ENCODE measurements at places on chromosomes 2 and 18. TPM values are rescaled to one million over a fixed set of nuclear protein-coding genes. Genes with fewer than 3 reads are reported as not detected.

- DNase-seq = no peak
Observed at GRCh38 chr2:214130114-214130513, 280.7 kb upstream of the VWC2L start.

- no peak for DNase-seq
Observed at GRCh38 chr2:160694631-160695030, 201.0 kb upstream of the RBMS1 start.

- no peak for DNase-seq
Observed at GRCh38 chr2:66443186-66443978, 8.5 kb downstream of the MEIS1 start.

DNA sequence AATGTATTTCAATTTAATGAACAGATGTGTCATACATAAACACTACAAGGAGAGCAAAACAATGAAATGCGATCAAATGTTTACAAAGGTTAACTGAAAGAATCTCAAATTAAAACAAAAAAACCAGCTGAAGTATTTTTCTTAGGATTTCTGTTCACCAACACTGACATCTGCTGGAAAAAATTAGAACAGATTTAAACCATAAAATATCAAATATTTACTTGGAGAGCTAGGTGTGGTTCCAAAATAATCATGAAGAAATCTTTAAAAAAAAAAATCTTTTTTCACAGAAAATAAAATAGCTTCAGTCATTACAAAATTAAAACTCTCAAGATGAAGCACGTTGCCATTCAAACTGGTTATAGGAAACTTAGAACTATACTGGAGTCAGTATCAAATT lies 13.8 kb downstream of the MMADHC start:
- no peak for DNase-seq

DNA sequence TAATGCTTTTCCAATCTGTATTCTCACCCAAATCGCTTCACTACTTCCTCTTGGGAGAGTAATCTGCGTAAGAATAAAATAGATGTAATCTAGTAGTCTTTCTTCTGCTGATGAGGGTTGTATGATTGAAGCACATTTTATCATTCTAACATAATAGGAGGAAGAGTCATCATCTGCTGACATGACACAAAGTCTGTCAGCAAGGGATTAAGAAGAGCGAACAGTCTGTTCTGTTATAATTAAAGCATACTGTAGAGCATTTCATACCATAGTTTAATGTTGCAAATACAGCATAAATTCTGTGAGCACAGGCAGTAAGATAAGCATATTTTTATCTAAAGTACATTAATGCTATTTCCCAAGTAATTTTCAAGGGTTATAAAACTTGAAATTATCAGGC lies 10.4 kb downstream of the SLC25A52 start:
- no peak for DNase-seq

DNA sequence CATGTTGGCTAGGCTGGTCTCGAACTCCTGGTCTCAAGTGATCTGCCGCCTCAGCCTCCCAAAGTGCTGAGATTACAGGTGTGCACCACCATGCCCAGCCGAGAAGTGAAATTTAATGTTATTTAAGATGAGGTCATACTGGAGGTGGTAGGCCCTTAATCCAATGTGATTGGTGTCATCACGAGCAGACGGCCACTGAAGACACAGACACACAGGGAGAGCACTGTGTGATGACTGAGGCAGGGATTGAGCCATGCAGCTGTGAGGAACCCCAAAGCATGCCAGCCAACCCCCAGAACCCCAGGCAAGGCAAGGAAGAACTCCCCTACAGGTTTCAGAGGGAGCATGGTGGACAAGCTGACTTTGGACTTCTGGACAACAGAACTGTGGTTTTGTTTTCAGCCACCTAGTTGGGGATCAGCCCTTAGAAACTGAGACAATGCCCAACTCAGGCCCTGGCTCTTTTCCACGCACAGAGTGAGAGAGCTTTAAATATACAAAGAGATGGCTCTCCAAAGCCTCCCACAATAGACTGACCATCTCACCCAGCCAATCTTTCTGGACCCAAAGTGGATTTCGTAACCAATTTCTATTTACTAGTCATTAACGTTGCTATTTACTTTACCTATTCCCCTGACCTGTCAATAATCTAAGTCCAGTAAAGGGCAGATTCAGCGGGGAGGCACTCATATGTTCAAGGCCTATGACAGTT lies 34.2 kb downstream of the TBC1D8 start:
- no peak for DNase-seq

GRCh38 chr2:128490881-128491691 lies 172.4 kb upstream of the HS6ST1 start:
- DNase-seq = no peak

DNA sequence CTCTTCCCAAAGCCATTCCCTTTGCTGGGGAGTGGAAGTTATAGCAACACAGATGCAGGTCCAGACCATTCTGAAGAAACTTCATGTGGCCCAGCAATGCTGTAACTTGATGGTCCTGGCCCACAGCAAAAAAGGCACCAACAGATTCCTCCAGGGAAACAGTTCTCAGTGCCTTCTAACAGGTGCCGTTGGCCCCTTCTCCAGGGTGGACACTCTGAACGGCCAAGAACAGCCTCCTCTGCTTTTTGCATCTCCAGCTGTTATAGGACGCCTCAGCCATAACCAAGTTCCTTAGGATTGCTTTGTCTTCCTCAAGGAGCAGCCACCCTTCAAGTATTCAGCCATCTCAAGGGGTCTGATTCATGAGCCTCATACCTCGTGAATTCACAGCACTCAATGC lies 38.0 kb downstream of the MARCO start:
- DNase-seq = no peak

GRCh38 chr2:73072129-73072395 lies 550 bp upstream of the SFXN5 start:
- peak; percentile 59 for DNase-seq

- DNase-seq = no peak
Observed at GRCh38 chr2:179981085-179981484, 26.0 kb downstream of the CWC22 start.

- DNase-seq = no peak
Observed at GRCh38 chr18:34223893-34224422, 755 bp downstream of the NOL4 start.

DNA sequence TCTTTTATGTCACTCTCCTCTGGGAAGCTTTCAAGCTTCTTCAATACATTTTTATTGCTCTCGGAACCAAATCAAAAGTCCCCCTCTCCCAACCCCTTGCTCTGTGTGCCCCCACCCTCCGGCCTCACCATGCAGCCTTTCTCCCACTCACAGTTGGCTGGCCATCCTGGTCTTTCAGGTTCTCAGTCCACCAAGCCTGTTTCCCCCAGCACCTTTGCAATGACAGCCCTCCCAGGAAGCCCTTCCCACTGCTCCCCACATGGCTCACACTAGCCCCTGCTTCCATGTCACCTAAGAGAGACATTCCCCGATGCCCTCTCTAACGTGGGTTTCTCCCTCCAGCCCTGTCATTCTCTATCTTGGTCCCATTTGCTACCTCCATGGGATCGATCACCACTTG lies 266.6 kb downstream of the SRBD1 start:
- DNase-seq = no peak

DNA sequence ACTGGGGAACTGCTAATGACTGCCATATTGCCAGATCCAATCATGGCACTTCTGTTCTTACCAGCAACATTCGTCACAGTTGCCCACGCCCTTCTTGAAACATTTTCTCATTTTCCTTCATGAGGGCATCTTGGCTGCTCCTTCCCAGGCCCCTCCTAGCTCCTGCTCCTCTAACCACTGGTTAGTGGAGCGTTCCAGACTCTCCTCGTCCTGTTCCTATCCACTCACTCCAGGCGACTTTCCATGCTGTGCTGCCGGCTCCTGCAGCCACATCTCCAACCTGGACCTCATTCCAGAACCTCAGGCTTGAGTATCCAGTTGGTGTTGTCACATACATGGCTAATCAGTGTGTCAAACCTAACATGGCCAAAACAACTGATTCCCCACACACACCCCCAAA lies 1.3 kb upstream of the ADI1 start:
- no peak for DNase-seq

GRCh38 chr2:148565272-148565894 lies 79.2 kb upstream of the EPC2 start:
- no peak for DNase-seq

DNA sequence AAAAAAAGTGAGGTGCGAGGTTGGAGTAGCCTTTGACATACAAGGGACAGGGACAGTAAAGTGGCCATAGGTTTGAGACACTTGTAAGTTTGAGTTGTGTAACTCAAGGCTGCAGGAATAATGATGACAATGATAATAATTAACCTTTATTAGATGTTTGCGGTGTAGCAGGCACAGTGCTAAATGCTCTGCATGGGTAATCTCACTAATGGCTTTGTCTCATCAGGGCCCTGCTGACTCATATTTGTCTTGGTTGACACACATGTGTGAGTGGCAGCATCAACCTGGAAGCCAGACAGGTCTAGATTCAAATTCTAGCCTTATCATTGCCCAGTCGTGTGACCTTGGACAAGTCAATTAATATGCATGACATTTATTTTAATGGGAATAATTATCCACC lies 126.2 kb downstream of the FSHR start:
- DNase-seq = peak; percentile 55

GRCh38 chr2:221423210-221423804 lies 148.8 kb downstream of the EPHA4 start:
- no peak for DNase-seq

DNA sequence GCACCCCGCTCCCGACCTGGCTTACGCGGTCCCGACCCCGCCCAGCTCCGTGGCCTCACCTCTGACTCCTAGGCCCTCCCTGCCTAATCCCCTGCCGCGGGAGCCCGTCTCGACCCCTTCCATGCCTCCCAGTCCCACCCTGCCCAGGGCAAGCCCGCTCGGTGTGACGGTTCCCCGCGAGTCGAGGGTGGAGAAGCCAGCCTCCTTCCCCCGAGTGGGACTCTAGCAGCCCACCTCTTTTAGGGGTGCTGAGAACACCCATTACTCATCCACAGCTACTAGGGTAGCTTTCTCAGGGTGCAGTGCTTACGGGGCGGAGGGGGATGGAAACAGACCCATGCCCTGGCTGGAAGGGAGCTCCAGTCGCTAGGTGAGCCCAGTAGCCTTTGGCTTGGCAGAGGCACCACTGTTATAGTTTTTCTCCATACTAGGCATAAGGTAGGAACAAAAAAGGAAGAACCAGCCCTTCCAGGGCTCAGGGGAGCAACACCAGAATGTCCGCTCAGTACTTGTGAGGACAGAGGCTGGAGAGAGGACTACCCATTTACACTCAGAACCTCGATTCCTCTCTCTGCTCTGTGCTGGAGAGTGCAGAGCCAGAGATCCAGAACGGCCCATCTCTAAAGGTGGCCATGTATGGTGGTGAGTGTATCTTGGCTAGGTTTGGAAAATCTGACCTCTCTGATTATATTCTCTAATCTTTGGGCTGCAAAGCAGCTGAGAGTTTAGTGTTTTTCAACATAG lies 606 bp downstream of the AGBL5 start:
- peak; percentile 38 for DNase-seq

DNA sequence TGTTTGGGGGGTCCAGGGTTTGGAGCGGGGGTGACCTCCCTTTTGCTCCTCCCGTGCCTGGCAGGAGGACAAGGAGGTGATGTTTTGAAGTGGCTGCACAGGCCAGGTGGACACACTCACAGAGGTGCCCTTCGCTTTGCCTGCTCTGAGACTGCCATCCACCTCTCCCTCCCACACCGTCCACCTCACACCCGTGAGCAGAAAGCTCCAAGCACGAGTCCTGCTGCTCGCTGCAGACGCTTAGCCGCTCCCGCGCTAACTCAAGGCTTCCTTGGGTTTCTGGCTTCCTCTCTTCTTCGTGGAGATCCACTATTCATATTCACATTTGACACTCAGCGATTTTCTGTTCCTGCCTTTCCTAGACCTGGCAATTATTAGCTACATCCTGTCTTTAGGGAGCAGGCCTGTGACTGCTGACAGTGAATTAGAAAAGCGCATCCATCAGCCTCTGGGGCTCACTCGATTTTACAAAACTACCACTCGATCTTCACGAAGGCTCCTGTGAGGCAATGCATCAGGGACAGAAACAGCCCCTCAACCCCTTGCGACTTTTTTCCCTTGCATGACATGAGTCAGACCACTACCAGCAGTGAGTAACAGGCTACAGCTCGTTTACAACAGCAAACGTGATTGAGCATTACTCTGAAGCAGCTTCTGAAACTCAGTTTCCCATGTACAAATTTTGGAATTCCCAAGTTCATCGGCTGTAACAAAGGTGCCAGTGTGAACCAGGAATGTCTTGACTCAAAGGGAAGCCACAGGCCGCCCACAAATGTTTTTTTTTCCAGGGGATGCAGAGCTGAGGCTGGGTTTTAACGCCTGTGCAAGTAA lies 238.7 kb upstream of the SOX11 start:
- no peak for DNase-seq

- no peak for DNase-seq
Observed at GRCh38 chr2:27651056-27651455, 12.4 kb downstream of the SUPT7L start.

DNA sequence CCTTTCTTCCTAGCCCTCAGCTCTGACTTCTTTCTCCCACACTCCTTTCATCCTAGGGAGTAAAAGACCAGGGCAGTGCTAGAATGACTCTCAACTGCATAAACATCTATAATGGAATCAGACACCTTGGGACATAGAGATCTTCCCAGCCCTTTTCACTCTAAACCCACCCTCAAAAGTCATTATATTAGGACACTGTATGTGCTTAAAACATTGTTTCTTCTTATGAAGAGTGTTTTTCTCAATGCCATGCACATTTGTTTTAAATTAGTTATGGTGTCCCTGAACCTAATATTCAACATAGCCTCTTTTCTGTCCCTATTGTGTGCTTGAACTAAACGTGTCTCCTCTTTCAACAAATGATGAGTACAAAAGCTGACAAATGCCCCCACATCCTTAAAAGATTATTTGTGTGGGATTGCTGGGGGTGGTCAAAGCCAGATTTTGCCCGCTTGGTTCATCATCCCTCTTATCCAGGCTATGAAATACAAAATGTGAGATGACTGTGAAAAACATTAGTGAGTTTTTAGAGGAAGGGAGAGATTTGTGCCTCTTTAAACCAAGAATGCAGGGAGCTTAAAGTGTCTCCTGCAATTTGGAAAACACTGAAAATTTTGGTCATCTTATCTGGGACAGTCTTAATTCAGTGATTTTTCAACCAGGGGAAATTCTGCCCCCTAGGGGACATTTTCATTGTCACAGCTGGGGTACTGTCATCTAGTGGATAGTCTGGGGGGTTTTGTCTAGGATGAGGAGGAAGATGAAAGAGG lies 29.0 kb downstream of the SERPINB5 start:
- peak; percentile 37 for DNase-seq

The MRPS5 gene
- polyA plus RNA-seq = 55.3 TPM

The UGT1A10 gene
- polyA plus RNA-seq = not detected

The ANKRD53 gene
- polyA plus RNA-seq = 4.7 TPM

The NAT8 gene
- 3.3 TPM for polyA plus RNA-seq

The FKBP1B gene
- 36.3 TPM for polyA plus RNA-seq

The LOXHD1 gene
- not detected for polyA plus RNA-seq

The STON1 gene
- polyA plus RNA-seq = 12.2 TPM
